ENCODE measurements at places on chromosomes 5 and 9.

DNA sequence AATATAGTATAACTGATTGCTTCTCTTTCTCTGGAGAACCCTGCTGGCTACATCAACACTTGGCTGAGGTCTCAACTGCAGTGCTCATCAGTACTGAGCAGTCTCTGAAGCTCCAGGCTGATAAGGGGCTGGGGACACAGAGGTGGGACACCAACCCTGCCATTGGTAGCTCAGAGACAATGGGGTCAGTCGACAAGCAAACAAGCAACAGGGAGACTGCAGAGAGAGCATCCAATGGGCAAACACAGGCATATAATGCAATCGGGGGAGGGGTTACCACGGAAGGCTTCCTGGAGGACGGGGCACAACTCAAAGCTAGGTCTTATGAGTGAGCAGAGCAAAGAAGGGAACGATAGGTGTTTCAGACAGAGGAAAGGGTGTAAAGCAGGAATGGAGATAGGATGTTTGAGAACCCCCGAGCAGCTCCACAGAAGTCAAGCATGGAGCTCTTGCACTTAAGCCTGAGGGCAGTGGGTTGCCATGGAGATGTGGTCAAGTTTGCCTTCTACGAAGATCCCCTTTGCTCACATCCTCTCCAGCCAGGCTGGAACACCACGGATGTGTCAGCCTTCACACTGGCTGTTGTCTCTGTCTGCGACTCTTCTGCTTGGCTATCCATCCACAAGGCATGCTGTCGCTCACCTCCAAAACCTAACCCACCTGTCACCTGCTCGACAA, 21.5 kb upstream of the AKNA start:
- no peak for DNase-seq

GRCh38 chr5:172438319-172438668, 16.0 kb downstream of the SH3PXD2B start:
- DNase-seq = no peak

GRCh38 chr9:20623021-20623747, 885 bp upstream of the MLLT3 start:
- DNase-seq = no peak

DNA sequence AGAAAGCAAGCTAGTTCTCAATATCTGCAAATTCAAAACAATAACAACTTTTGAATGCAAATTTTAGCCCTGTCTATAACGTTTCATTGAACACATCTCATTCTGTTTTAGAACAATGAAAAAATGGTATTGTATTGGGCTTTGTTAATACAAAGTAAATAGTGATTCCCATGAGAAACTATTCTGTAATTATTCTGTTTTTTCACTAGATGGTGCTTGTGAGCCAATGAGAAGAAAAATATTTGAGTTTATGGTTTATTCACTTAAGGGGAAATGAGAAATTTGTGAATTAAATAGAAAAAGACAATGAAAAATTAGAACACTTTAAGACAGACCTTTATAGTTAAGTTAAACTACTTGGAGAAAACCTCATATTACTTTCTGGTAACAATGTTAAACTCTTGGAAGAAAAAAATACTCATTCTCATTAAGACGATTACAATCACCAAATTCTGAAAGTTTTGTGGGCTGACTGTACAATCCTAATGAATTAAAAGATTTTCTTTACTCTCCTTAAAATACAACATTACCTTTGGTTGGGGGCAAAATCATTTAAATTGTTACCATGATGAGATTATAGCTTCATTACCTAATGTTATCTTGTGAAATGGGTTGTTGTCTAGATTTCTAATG, 127.0 kb downstream of the NNT start:
- no peak for DNase-seq

DNA sequence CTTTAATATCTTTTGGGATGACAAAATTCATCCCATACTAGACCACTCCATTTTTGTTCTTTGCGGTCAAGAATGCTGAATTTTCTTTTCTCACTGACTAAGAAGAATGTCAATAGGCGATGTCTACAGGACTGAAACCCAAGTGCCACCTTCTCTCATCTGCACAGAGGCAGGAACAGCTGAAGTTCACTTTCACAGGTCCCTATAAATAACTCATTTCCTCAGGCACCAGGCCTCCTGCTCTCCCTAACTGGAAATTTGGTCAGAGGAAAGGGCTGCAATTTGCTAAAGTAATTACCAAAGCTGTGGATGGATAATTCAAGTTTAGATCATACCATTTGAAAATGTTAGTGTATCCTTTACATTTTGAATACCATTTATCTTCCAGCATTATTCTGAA, 142.9 kb downstream of the DIRAS2 start:
- no peak for DNase-seq

- no peak for DNase-seq
These were observed 348.6 kb upstream of the RGMB start for GRCh38 chr5:98424681-98425450.

DNA sequence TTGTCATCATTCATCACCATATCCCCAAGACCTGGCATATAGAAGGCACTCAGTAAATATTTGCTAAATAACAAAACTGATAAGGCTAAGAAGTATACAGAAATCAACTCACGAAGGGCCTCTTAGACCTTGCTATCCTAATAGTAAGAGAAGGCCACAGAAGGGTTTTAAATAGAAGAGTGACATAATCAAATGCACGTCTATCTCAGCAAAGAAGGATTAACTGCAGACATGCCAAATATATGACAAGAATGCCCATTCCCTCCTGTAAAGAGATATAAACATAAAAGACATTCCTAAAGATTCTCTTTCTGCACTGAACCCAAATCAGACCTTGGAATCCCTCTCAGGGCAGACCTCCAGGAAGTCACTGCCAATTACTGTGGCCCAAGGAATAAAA, 34.1 kb downstream of the ECPAS start:
- no peak for DNase-seq

DNA sequence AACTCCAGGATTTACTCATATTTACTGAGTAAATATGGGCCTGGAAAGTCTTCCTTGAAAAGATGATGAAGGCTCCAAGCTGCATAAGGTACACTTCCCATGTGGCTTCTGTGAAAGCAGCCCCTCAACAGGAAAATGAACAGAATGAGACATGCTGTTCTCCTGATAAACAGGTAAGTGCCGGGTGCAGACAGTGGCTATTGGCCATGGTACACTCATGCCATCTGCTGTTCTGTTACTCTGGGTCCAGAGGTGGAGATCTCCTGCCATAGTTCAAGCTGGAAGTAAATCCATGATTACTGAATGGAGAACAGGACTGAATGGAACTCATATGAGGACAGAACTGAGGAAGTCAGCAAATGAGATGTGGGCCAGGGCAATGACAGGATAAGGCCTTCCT, 103.6 kb downstream of the SLIT3 start:
- DNase-seq = no peak

GRCh38 chr5:142690667-142691066, 4.8 kb upstream of the FGF1 start:
- no peak for DNase-seq

DNA sequence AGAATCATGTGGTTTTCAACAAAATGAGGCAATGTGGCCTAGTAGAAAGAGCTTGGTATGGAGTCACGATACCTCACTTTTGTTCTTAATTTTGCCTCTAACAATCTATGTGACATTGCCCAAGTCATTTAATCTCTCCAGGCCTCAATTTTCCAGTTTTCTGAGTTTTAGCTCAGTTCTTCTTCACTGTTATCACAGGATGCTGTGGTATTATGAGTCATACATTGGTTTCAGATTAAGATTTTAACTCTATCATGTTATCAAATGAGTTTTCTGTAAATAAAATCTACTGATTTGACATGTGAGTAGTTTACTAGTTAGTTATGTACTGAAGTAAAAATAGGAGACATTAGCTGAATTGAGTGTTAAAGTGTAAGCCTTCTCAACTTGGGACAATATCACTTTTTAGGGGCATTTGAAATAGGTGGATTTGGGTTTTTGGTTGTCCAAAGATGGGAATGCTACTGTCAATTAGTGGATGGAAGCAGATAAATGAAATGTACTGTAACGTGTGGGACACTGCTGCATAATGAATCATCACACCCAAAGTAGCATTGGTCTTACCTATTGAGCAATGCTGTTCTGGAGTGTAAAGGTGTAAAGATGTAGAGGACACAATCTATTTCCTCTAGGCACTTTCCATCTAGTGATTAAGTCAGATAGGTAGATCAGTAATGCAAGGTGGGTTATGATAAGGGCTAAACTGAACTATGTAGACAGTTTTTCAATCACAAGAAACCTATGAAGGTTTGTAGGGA, 73.3 kb downstream of the NNT start:
- no peak for DNase-seq

DNA sequence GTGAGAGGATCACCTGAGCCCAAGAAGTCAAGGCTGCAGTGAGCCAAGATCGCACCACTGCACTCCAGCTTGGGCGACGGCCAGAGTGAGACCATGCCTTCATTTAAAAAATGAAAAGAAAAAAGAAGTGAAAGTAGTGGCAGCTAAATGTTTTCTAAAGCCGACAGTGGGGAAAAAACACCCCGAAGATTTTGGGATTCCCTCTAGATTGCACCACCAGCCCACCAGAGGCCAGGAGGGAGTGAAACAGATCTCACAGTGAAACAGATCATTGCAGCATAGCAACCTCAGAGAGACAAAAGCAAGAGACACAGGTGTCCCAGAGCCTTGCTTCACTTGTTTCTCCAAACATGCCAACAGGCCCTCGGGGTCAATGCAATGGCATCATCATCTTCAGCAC, 156.8 kb downstream of the PAX5 start:
- no peak for DNase-seq

DNA sequence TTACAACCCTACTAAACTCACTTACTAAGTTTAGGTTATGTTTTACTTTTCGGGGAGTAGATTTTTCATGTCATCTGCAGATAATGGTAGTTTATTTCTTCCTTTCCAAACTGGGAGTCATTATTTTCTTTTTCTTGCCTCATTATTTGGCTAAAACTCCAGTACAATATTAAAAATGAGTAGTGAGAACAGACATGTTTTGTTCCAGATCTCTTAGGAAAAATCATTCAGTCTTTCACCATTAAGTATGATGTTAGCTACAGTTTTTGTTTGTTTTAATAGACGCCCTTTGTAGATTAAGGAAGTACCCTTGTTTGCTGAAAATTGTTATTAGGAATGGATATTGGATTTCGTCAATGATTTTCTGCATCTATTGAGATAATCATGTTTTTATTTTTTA, 472.0 kb upstream of the PAPPA start:
- DNase-seq = no peak

GRCh38 chr9:18549772-18550171, 75.8 kb downstream of the ADAMTSL1 start:
- DNase-seq = no peak

- DNase-seq = no peak
These were observed 37.0 kb downstream of the NKX2-5 start for GRCh38 chr5:173198049-173198448.

DNA sequence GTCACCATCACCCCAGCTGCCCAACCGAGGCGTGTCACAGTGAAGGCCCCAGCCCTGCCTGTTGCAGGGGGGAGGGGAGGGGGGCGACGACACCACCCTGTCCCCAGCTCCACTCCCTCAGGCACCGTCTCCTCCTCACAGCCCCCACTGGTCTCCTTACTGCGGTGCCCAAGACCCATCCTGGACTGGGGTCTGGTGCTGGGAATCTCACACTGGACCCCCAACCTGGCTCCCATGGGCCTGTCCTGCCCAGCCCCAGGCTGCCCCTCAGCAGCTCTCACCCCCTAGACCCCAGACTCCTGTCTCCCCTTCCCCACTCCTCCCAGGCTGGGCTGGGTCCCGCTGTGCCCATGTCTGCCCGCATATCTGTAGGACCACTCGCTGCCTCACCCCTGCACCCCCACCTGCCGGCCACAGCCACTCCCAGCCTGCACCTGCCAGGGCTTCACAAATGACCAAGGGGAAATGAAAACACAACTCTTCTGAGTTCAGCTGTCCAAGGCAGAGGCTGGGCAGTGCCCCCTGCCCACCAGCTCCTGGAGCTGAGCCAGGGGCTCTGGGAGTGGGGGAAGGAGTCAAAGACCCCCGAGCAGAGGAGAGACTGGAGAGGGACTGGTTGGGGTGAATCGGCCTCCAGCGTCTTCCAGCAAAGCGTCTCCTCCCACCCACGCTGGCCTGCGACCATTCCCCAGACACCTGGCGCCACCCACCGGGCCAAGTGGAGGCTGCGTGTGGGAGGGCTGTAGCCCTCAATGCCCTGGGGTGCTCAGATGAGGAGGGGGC, 32.6 kb upstream of the EGFL7 start:
- DNase-seq = no peak

GRCh38 chr9:134698587-134699342, 57.2 kb downstream of the COL5A1 start:
- DNase-seq = no peak

DNA sequence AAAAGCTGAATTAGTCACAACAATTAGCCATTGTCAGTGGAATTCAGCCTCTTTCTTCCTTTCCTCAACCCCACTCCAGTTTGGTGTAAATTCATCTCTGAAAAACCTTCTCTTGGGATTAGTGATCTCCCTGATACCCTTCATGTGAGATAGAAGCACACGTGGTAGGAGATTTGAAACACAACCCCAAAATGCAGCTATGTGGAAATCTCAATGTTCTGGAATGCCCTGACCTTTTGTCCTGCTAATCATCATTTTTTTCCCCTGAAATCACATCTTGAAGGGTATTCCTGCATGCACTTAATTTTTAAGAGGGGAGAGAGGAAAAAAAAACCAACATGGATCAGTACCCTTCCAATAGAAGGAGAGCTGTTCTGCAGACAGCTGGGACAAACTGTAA, 612.6 kb downstream of the EBF1 start:
- DNase-seq = no peak

- no peak for DNase-seq
These were observed 103.6 kb downstream of the FNBP1 start for GRCh38 chr9:129939431-129939830.

- DNase-seq = no peak
These were observed 490.7 kb downstream of the CDH18 start for GRCh38 chr5:19497229-19497815.

DNA sequence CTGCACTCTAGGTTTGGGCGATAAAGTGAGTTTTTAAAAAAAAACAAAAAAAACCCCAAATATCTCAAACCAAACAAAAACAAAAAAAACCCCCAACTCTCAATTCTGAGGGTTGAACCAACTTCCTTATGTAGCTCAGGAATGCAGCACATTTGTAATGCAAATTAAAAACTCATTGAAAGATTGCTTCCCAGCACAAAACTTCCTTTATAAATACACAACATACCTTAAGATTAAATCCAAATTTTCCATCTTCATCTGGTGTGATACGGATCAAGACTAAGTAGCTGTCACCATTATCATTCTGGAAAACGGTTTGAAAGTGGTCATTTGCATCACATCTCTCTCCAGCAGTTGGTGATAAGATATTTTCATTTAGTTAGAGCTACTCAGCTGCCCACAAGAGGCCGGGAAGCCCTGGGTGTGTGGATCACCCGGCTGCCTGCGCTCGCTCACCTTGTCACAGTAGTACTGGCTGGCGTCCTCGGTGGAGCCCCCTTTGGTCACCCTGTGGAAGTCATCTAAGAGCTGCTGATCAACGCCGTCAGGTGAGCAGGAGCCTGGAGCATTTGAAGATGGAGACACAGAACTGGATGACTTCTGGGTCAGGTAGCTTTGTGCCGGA, 88.2 kb downstream of the PTPN3 start:
- no peak for DNase-seq

GRCh38 chr5:72242796-72243475, 77.1 kb downstream of the MRPS27 start:
- no peak for DNase-seq
